ENCODE measurements at places on chromosomes 4 and X.

DNA sequence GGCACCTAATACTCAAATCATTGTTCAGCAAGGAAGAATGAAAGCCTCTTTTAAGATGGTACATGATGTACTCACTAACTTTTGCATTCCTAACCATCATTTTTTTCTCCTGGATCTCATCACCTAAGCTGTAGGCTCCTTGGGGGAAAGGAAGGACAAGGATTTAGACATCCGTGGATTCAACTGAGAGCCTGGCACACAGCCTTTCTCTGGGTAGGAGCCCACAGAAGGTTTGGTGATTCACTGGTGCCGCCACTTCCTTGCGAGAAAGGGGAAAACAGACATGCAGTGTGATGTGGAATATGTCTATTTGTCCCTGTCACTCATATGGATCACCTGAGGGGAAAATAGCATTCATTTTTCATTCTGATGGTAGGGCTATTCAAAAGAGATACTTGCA, 147.3 kb downstream of the PCDH7 start:
- DNase-seq, result no peak

DNA sequence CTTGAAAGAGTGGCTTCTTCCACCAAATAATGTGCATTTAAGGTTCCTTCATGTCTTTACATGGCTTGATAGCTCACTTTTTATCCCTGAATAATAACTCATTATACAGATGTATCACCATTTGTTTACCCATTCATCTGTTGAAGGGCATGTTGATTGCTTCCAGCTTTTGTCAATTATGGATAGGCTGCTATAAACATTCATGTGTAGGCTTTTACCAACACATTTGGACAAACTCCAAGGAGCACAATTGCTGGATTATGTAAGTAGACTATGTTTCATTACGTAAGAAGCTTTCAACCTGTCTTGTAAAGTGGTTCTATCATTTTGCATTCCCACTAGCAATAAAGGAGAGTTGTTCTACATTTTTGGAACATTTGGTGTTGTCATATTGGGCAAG, 2637.0 kb downstream of the PCDH7 start:
- no peak for DNase-seq

DNA sequence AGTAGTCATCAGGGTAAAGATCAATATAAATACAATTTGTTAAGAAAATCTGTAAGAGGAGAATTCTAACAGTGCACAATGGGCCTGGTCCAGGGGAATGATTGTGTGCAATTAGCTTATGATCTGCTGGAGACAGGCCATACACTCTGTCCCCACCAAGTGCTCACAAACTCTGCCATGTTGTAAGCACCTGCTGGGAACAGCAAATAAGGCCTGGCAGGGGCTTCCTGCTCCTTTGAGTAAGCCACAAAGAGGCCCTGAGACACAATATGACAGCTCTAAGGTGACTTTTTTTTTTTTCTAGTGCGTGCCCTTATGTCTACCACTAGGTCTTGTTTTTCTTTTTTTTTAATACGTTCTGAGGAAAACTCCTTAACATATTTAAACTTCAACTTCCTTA, 866.3 kb upstream of the PCDH7 start:
- no peak for DNase-seq

DNA sequence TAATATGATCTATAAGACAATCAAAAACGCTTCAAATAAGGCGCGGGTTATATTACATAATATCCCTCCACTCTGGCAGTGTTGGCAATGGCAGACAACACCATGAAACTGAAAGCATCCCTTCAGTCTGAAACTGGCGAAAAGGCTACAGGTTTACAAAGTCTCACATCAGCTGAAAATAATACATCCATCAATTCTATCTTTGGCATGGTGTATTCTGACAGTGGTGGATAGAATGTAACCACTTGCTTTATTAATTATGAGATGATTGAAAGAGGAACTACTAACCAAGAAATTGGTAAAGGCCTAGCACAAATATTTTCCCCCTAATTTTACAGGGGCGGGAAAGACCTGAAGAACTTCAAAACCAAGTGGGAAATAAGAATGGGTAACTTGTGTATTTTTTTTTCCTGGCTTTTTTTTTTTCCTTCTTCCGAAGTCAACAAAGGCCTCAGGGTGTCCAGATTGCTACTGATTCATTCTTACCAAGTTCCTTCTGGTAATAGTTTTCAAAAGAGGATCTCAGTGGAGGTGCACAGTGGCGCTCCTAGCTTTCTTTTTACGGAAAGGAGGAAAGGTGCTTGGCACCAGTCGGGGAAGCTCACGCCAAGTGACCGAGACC, 728 bp downstream of the UBA6 start:
- no peak for DNase-seq

DNA sequence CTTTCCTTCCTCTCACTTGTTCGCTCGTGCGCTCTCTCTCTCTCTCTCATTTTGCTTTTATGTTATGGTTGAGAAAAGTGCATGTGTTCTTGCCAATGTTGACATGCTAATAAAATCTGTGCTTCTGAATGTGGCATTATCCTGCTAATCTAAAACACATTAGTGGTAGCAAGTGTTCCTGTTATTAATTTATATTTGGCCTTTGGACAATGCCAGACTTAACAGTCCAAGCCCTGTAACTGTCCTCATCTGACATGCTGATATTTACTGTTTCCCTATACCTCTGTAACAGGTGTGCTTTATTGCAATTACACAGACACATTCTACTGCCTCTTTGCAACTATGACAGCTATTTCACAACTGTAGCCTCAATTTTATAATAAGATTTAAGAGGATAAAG, 2.7 kb downstream of the PPARGC1A start:
- DNase-seq, result no peak

GRCh38 chr4:88531549-88531948, 8.0 kb upstream of the PYURF start:
- no peak for DNase-seq

- DNase-seq, result no peak
Observed at GRCh38 chr4:76952656-76953582, 3.4 kb downstream of the SEPTIN11 start.

GRCh38 chr4:159526172-159526571, 423.3 kb downstream of the RAPGEF2 start:
- DNase-seq, result no peak

DNA sequence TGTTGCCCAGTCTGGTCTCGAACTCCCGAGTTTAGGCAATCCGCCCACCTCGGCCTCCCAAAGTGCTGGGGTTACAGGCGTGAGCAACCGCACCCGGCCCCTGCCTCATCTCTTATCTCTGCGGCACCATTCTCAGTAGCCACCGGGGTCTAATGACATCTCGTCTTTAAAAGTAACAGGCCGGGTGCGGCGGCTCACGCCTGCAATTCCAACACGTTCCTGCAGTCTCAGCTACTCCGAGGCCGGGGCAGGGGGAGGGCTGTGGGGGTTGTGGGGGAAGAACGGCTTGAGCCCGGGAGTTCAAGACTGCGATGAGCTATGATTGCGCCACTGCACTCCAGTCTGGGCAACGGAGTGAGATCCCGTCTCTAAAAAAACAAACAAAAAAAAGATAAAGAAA, 28.8 kb downstream of the ING2 start:
- no peak for DNase-seq

- DNase-seq, result no peak
Observed at GRCh38 chr4:69057620-69058409, 38.5 kb upstream of the UGT2B7 start.

DNA sequence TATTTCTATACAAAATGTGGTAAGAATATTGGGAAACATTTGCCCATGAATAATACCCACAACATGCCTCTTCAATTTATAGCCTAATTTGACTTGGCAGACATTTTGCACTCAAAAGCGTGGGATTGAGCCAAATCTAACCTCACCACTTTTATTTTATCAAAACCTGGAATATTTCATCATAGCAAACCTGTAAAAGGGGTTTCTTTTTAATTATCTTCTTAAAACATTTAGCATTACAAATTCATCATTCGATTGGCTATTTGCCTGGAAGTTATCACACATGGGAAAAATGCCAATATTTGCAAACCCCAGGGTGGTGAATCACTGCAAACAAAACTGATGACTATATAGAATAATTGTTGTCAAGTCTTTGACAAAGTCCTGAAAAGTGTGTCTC, 56.2 kb downstream of the VCX3B start:
- no peak for DNase-seq

GRCh38 chr4:13642170-13642950, 14.8 kb upstream of the BOD1L1 start:
- DNase-seq, result no peak

GRCh38 chrX:153499876-153500275, 5.1 kb downstream of the BGN start:
- no peak for DNase-seq

DNA sequence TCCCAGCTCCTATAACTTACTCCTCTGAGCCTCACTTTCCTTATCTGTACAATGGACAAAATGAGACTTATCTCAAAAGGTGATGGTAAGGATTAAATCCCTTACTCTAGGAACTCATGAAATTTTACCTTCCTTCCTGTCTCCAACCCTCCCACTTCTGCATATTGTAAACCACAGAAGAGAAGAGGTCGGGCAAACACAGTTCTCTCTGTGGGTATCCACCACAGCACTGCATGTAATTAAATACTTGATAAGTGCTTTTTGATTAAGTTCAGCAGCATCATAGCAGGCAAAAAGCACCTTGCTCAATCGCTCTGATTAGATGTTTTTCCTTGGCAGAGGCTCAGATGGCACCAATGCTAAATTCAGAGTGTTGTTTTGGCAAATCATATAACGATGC, 17.3 kb upstream of the TMEM192 start:
- DNase-seq, result no peak

- DNase-seq, result no peak
Observed at GRCh38 chr4:109989618-109990017, 76.9 kb downstream of the EGF start.

GRCh38 chrX:45769761-45770582, 569.3 kb upstream of the DIPK2B start:
- no peak for DNase-seq

DNA sequence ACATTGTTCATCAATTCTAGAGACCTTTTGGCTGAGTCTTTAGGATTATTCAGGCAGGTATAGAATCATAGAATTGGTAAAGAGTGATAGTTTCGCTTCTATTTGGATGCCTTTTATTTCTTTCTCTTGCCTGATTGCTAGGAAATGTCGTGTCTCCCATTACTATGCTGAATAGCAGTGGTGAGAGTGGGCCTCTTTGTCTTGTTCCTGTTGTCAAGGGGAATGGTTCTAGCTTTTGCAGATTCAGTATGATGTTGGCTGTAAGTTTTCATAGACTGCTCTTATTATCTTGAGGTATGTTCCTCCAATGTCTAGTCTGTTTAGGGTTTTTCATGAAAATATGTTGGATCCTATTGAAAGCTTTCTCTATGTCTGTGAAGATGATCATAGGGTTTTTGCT, 200.2 kb upstream of the PABPC4L start:
- DNase-seq, result no peak

- DNase-seq, result no peak
Observed at GRCh38 chrX:30904186-30904585, 15.1 kb upstream of the TAB3 start.

DNA sequence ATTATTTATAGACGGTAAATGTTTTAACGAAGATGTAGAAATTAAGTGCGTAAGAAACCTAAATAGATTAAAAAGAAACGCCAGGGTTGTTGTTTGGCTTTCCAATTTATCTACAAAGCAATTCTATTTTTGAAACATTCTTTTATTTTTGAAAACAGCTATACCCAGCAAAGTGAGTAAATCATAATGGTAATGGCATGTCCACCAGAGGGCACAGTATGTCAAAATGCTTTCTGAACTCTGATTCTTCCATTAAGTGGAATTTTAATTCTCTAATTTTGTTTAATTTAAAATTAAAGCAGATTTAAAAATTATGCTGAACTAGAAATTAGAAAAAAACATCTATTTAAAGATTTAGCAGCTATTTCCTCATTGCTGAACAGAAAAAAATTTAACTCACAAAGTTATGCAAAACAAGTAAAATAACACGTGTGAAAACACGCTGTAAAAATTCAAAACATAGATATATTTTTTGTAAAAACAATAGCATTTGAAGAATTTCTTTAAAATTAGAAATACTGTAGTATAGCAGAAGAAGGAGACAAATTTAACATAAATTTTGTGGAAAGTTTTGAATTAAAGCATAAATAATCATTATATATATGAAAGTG, 26.5 kb downstream of the RASSF6 start:
- no peak for DNase-seq

DNA sequence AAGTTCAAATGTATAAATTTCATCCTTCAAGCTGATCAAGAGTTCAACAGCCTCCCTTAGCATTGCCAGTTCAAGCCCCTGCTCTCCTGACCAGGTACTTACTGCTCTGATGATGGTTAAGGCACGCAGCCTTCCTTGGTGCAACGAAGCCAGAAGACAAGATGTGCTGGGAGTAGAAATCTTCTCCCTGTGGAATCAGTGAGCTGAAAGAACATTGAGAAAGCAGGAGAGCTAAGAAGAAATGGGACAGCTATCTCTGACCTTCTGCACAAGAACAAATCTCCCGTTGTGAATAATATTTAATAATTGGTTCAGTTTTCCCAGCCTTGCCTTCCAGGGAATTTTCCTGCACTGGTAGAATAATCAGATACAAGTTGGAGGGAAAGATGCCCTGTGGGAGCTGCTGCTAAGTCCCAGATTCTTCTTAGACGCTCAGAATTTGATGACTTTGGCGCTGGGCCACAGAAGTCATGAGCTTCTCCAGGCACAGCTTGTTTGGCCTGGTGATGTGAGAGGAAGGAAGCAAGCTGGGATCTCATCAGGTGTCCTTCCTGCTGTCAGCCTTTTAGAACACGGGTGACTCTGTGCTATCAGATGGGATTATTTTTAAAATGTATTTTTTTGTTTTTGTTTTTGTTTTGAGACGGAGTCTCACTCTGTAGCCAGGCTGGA, 77.8 kb downstream of the CD38 start:
- no peak for DNase-seq

- no peak for DNase-seq
Observed at GRCh38 chr4:119237201-119237600, 24.7 kb downstream of the USP53 start.

DNA sequence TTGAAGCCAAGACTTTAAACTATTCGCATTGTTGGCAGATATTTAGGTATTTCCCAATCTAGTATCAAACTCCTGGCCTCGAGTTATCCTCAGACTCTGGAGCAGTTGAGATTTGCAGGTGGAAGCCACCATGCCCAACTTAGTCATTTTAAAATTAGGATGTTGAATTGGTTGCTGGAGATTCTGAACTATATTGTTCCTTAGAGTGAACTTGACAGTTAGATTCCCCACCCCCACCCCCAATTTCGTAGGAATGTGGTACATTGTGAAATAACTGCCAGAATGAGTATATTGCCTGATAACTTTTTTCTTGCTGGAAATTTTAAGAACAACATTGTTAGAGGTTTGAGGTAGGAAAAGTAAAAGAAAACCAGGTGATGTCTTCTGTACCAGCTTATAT, 2.3 kb downstream of the NOCT start:
- no peak for DNase-seq

- no peak for DNase-seq
Observed at GRCh38 chr4:56288663-56289062, 98.6 kb downstream of the AASDH start.

DNA sequence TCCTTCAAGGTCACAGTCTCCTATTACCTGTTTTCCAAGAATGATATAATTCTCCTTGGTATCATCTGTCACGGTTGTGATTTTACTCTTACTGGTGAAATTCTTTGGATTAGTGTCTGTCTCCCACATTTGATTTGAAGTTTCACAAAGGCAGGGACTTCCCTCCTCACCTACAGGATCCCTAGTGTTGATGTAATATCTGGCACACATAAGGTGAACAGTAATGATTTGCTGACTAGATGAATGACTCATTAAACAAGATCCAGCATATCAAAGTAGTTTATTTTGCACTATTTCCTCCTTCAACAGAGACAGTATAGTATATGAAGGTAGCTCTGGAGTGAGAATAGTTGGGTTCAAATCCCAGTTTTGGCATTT, 135.3 kb upstream of the IL1RAPL2 start:
- DNase-seq, result no peak
